ENCODE measurements at places on chromosomes 1 and 21. TPM values are rescaled to one million over a fixed set of nuclear protein-coding genes. Genes with fewer than 3 reads are reported as not detected.

The TSSK3 gene
- total RNA-seq: not detected

The RSBN1 gene
- total RNA-seq: 20.9 TPM

The SERPINC1 gene
- total RNA-seq: not detected

The ACTRT2 gene
- not detected for total RNA-seq

The DIRAS3 gene
- total RNA-seq: 0.49 TPM

The NKAIN1 gene
- total RNA-seq: not detected

The FAM43B gene
- not detected for total RNA-seq

The HORMAD1 gene
- 2.4 TPM for total RNA-seq

The RAB3B gene
- total RNA-seq: not detected

The VSIG8 gene
- total RNA-seq: not detected

The FCRL1 gene
- not detected for total RNA-seq

The GJA5 gene
- 8.7 TPM for total RNA-seq

The SLC35E2B gene
- 36.7 TPM for total RNA-seq

The ZYG11A gene
- total RNA-seq: not detected

The B3GALT5 gene
- total RNA-seq: under 0.01 TPM
